ENCODE measurements at places on chromosomes 2 and 18. TPM values are rescaled to one million over a fixed set of nuclear protein-coding genes. Genes with fewer than 3 reads are reported as not detected.

- H3K36me3 ChIP-seq = no peaks in the 10 kb centered on the region
- DNase-seq = no peak
- no peaks in the 10 kb centered on the region for H3K27me3 ChIP-seq
- no peaks in the 10 kb centered on the region for H3K4me1 ChIP-seq
Measured at GRCh38 chr2:62016957-62017356, 111.5 kb downstream of the COMMD1 start.

- H3K27ac ChIP-seq = no peak overlapping the region
- H3K36me3 ChIP-seq = no peaks in the 10 kb centered on the region
- H3K27me3 ChIP-seq = no peaks in the 10 kb centered on the region
- no peaks in the 10 kb centered on the region for H3K4me1 ChIP-seq
- DNase-seq = no peak
Measured at GRCh38 chr2:24994146-24994724, 22.5 kb upstream of the DNAJC27 start.

GCG gene
- total RNA-seq = not detected

DNA sequence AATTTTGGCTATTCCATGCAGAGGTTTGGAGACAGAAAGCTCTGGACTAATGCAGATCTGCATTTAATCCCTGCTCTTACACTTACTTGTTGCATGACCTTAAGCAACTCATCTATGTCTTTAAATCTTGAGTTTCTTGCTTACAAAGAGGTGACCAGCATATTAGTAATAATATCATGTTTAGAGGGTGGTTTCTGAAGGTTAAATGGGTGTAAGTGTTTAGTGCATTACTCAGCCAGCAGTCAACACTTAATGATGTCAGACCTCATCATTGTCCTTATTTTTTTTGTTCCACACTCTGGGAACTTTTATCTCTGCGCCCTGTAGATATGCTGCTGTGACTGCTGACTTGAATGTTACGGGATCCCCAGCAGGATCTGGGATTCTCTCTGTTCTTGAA, 1.7 kb downstream of the IL1RL1 start:
- H3K27ac ChIP-seq = no peak overlapping the region
- no peaks in the 10 kb centered on the region for H3K36me3 ChIP-seq
- DNase-seq = no peak
- no peak overlapping the region for H3K4me3 ChIP-seq
- no peaks in the 10 kb centered on the region for H3K4me1 ChIP-seq
- H3K27me3 ChIP-seq = no peaks in the 10 kb centered on the region

DSG1 gene
- 4.7 TPM for total RNA-seq

DNA sequence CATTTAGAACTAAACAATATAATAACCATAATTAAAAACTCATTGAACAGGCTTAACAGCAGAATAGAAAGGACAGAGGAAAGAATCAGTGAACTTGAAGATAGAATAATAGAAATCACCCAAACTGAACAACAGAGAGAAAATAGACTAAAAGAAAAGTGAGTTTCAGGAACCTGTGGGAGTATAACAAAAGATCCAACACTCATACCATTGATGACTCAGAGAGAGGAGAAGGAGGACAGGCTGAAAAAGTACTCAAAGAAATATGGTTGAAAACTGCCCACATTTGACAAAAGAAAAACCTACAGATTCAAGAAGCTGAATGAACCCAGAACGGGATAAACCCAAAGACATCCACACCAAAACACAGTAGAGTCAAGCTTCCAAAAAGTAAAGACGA, 54.2 kb upstream of the FMNL2 start:
- no peak for DNase-seq
- H3K4me3 ChIP-seq = no peak overlapping the region
- H3K27me3 ChIP-seq = no peaks in the 10 kb centered on the region
- H3K36me3 ChIP-seq = no peaks in the 10 kb centered on the region
- H3K27ac ChIP-seq = no peak overlapping the region

GRCh38 chr2:94759211-94759610, 112.0 kb upstream of the TEKT4 start:
- H3K4me3 ChIP-seq = no peak overlapping the region
- H3K27ac ChIP-seq = no peak overlapping the region
- no peaks in the 10 kb centered on the region for H3K4me1 ChIP-seq
- DNase-seq = peak; percentile 36
- H3K27me3 ChIP-seq = no peaks in the 10 kb centered on the region

GRCh38 chr2:159933727-159934049, 128.7 kb downstream of the PLA2R1 start:
- no peak for DNase-seq
- no peak overlapping the region for H3K27ac ChIP-seq
- H3K36me3 ChIP-seq = no peaks in the 10 kb centered on the region
- H3K4me1 ChIP-seq = peaks cover 6% of the 10 kb centered on the region
- H3K4me3 ChIP-seq = no peak overlapping the region

GPBAR1 gene
- 10.7 TPM for total RNA-seq

- no peak for DNase-seq
- H3K36me3 ChIP-seq = no peaks in the 10 kb centered on the region
- H3K4me1 ChIP-seq = no peaks in the 10 kb centered on the region
Measured at GRCh38 chr2:118911936-118912335, 30.1 kb upstream of the MARCO start.

XIRP2 gene
- 43.7 TPM for total RNA-seq

SCG2 gene
- 0.12 TPM for total RNA-seq

- H3K4me3 ChIP-seq = no peak overlapping the region
- no peaks in the 10 kb centered on the region for H3K36me3 ChIP-seq
- no peaks in the 10 kb centered on the region for H3K4me1 ChIP-seq
- DNase-seq = no peak
Measured at GRCh38 chr2:218720048-218721041, 9.7 kb downstream of the TTLL4 start.

DNA sequence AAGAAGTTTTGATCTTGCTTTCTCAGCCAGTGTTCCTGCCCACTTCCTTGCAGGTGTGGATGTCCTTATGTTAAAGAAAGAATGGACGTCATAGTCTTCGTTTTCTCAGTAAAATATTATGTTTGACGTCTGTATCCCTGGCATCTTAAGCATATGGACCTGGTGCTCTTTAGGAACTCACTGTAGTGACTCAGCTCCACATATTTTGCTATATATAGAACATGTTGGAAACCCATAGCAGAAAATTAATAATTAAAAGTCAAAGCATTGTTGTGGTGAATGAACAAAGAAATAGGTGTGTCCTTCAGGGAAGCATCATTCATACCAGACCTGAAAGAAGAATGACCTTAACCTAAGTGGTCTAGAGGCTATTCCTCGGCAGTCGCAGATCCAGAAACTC, 196.1 kb downstream of the MCFD2 start:
- H3K4me1 ChIP-seq = peaks cover 37% of the 10 kb centered on the region
- H3K4me3 ChIP-seq = no peak overlapping the region
- no peak for DNase-seq
- H3K36me3 ChIP-seq = no peaks in the 10 kb centered on the region
- no peak overlapping the region for H3K27ac ChIP-seq
